ENCODE measurements at places on chromosomes 2 and 18. TPM values are rescaled to one million over a fixed set of nuclear protein-coding genes. Genes with fewer than 3 reads are reported as not detected.

LOXHD1 gene
- total RNA-seq, result not detected

ATP6V1C2 gene
- not detected for total RNA-seq

ZAP70 gene
- 2.2 TPM for total RNA-seq

IHH gene
- total RNA-seq, result not detected

DES gene
- total RNA-seq, result 13,585 TPM

CD8A gene
- not detected for total RNA-seq

TEKT4 gene
- not detected for total RNA-seq

NOL4 gene
- total RNA-seq, result not detected

IL1R1 gene
- 13.9 TPM for total RNA-seq

GAREM2 gene
- total RNA-seq, result 1.2 TPM

TRAF3IP1 gene
- 8.2 TPM for total RNA-seq

EML6 gene
- 3.5 TPM for total RNA-seq

RGPD4 gene
- total RNA-seq, result not detected

PKP4 gene
- 35.7 TPM for total RNA-seq

VSNL1 gene
- total RNA-seq, result 2.1 TPM

Measured in myocyte (in vitro differentiated cells).